Natural killer cell (primary cell): ENCODE measurements at places on chromosomes 1 and 21.

GRCh38 chr1:232974971-232975370 lies 24.6 kb downstream of the NTPCR start:
- no peak for DNase-seq

GRCh38 chr1:236489710-236490377 lies 33.9 kb upstream of the LGALS8 start:
- DNase-seq: peak; percentile 73

GRCh38 chr1:233479110-233479890 lies 134.6 kb upstream of the KCNK1 start:
- DNase-seq: no peak

- DNase-seq: no peak
Measured at GRCh38 chr1:244254467-244254866, 197.2 kb downstream of the ADSS2 start.

GRCh38 chr1:37037690-37038089 lies 3.4 kb upstream of the GRIK3 start:
- no peak for DNase-seq

DNA sequence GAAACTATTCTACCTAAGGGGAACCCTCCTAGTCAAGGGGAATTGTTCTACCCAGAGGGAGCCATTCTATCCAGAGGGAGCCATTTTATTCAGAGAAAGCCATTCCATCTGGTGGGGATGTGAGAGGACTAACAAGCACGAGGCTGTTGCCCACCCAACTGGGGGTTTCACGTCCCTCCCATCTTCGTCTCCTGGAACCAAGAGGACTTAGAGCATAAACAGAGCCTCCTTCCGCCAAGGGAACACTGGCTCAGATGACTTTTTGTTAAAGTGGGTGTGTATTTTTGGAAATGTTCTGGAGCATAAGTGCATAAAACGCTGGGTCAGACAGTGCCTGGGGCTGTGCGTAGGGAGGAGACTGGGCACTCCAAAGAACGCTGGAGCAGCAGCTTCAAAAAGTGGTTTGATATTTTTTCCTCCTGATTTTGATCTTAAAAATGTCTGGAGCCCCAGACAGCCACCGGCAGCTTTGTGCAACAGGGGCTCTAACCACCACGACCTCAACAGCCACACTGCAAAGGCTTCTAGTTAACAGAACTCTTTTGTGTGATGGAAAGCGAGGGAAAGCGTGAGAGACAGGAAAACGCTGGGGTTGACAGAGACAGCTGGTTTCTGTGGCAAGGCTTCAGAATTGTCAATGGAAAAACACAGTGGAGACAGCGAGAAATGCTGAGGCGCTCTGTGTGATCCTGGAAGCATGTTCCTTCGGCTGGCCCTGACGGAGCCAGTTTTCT lies 363.6 kb upstream of the CAMK1G start:
- DNase-seq: no peak

DNA sequence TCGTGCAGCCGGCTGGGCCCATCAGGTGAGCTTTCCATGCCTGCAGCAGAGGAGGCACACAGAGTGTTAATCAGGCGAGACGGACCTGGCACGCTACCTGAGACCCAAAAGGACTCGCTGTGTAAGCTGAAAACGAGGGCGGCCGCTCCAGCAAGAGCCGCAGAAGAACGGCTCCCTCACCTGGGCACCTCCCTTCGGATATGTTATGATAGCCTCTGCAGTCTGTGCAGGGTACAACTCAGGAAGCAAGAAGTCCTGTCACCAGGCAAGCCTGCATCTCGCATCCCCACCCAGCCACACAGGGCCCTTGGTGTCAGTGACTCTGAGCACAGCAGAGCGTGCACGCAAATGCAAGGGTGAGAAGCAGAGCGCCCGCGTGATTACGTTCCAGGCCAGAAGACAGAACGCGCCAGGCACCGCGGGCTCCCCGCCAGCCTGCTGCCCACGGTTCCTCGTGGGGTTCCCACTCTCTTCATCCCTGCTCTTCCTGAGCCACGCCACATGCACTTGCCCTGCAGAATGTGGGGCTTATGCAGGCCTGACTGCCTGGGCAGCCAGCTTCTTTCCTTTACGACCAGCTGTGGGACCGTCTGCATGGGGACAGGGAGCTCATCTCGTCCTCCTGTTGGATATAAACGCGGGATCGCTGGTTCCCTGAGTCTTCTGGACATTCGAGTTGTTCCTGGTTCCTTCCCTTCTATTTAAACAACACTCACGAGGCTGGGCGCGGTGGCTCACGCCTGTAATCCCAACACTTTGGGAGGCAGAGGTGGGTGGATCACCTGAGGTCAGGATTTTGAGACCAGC lies 20.2 kb upstream of the LRRC47 start:
- no peak for DNase-seq

DNA sequence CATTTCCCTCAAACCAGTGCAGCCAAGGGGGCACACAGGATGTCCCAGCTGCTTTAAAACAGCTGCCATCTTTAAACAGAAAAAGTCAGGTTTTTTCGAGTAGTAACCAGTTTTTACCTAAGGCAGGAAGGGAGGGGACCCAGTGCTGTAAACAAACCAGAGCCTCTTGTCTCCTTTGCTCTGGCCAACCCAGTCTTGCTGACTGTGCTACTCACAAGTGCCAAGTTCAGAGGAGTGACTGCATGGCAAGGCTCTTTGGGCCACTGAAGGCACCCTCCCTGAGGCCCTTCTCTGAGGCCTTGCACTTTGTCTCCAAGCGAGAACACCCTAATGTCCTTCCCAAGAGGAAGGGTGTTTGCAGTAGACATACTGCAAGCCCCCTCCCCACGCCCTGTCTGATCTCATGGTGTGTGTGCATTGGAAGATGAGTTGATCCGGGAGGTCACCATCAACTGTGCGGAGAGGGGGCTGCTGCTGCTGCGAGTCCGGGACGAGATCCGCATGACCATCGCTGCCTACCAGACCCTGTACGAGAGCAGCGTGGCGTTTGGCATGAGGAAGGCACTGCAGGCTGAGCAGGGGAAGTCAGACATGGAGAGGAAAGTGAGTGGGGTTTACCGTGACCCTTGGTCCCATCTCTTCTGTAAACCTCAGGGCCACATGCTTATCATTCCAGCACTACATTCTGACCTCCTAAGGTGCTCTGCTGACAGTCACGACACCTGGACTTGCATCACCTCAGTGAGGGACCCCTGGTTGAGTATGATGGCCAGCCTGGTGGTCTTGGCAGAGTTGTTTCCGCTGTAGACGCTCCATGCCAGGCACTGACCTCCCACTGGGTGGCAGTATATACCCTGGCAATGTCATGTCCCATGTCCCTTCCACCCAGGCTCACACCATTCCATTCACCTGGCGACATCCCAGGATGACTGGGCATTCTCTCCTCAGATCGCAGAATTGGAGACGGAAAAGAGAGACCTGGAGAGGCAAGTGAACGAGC lies 4.7 kb downstream of the DNALI1 start:
- peak; percentile 61 for DNase-seq

- peak; percentile 82 for DNase-seq
Measured at GRCh38 chr1:184743062-184743756, 11.4 kb downstream of the EDEM3 start.

- no peak for DNase-seq
Measured at GRCh38 chr1:39275836-39276507, 71.5 kb downstream of the MACF1 start.

DNA sequence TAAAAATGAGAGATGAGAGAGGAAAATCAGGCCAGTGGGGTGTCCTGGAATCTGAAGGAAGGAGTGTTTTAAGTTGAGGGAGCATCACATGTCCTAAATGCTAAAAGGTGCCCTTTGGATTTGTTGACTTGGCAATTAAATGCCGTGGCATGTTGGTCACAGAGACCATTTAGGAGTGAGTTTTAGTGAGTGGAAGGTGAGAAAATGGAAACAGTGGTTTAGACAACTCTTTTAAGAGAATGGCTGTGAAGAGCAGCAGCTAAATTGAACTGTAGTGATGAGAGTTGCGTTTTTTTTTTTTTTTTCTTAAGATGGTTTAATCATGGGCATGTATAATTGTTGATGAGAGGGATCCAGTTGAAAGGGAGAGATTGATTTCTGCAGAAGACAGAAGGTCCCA lies 95.0 kb downstream of the S1PR1 start:
- DNase-seq: no peak

DNA sequence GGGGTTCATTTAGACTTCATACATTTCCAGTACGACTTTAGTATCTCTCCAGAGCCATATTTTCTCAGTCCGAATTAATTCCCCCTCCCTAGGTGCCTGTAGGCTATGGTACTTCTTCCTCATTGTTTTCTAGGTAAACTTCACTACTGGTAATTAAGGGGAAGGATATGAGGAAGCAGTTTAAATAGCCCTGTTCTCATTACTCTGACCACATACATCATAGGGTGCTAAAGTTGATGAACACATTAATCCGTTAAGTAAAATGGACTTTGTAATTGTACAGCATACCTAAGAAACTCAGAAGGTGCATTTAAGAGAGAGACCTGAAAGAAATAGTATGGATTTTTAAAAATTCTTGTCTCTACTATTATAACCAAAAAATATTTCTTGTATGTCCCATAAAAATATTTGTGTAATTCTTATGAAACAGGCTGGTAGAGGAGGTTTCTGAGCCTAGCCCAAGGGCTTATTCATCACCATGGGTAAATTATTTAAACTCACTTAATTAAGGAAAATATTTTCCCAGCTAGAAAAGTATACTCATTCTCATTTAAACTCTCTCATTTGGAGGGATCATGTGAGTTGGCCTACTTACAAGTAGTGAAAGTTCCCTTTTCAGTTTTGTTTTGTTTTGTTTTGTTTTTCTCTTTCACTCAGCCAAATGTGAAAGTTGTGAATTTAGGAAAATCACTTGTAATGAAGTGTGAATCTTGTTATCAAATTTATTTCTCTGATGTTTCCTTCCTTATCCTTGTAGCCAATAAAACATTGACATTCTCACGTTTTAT lies 2.0 kb downstream of the PRMT6 start:
- no peak for DNase-seq

- no peak for DNase-seq
Measured at GRCh38 chr1:154352245-154352580, 26.9 kb downstream of the ATP8B2 start.

- DNase-seq: no peak
Measured at GRCh38 chr1:190599670-190600069, 122.0 kb upstream of the BRINP3 start.

- no peak for DNase-seq
Measured at GRCh38 chr1:29901624-29902325, 665.5 kb downstream of the PTPRU start.

DNA sequence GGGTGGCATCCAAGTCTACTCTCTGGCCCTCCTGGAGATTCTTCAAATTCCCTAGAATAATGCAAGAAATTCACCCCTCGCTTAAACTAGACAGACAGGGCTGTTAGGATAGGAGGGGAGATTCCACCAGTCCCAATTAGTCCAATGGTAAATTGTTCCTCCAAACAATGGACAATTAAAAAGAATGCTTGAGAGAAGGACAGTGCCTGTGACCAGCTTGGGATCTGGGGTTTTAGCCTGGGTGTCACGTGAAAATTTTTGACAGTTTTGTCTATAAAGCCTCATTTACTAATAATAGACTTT lies 177.7 kb upstream of the RAB4A start:
- DNase-seq: no peak

DNA sequence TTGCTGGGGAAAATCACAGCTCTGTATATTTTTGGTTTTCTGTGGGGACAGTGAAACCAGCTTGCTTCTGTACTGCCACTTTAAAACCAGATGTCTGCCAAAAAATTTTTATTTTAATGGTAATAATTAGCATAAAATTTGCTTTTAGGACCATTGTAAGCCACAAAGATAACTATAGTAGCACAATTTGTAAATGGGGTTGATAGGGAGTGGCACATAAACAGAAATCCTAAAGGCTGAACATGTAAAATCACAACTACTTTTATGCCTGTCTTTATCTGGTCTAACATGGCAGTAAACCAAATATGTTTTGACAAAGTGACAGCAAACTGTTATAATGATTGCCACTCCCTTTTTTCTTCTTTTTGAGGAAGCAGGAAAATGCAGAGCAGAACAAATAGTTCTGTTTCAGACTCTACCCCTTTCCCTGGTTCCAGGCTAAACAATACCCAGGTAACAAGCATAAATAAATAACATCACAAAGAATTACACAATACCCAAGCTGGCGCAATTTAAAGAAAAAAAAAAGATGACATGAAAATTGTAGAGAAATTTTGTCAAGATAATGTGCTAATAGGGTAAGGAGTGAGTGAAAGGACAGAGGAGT lies 24.0 kb upstream of the CCDC181 start:
- no peak for DNase-seq

DNA sequence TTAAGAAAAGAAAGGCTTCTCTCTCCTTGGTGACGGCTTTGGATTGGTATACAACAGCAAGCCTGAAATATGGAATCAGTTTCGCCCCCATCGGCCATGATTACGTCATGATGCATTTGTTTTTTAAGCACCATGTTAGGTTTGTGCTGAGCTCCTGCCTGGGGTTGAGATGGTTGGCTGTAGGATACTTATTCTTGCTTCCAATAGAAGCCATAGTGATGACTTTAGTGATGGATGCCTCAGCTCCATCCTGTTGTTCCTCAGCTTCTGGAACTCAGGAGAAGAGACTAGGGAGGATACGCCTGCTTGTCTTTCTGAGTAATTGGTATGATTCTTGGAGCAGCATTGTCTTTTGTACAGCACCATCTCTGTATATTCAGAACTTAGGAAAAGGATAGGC lies 14.7 kb downstream of the XCL1 start:
- DNase-seq: no peak

GRCh38 chr1:23169727-23170335 lies 1.2 kb upstream of the LUZP1 start:
- no peak for DNase-seq

DNA sequence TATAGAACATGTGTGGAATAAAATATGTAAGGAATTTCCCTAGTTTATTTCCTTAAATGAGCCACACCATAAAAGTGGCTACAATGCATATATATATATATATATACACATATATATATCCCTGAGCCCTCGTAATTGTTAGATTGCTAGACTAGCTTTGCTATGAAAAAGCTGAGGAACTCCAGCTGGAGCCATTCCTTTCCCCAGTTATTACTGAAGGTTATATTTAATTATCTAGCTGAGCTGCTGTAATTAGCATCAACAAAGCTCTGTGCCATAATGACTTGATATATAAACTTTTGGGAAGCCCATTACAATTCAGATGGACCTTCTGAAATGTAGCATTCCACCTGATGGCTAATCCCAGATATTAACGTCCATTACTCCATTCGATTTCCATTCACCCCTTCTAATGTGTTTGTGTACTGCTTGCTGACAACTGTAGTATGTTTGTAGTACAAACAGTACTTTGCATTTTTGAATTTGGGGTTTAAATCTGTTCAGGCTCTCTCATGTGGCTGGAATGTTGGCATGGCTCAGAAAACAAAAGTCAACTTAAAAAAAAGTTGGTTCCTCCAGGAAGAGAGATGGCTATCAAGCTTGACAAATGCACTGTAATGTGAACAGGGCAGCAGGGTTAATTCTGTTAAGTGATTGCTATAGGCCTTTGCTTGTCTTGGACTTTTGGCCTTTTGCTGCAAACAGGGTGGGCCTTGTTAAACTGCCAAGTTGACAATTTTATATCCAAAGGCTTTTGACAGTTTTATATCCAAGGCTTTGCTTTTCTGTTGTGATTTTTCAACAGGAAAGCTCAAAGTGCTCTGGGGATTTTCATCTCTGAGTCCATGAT lies 170.0 kb downstream of the LTN1 start:
- no peak for DNase-seq

- no peak for DNase-seq
Measured at GRCh38 chr21:39637197-39637970, 24.6 kb downstream of the B3GALT5 start.
